SK-N-DZ (cell line): ENCODE measurements at places on chromosomes 4 and X.

DNA sequence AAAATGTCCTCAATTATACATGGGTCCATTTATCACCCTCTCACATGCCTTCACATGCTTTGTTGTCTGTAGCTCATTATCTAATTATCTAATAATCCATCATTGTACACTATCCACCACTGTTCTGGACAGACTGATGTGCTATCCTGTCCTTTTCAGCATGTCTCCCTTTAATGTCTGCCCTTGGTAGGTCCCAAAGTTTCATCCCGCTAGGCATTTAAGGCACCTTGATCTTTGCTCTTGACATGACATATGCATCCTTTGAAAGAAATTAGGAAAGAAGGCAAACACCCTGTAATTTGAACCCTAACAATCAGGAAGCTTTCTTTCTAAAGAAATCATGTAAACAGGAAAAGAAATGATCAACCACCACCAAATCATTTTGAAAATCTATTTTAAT, 5.7 kb downstream of the CHST7 start:
- DNase-seq = no peak

DNA sequence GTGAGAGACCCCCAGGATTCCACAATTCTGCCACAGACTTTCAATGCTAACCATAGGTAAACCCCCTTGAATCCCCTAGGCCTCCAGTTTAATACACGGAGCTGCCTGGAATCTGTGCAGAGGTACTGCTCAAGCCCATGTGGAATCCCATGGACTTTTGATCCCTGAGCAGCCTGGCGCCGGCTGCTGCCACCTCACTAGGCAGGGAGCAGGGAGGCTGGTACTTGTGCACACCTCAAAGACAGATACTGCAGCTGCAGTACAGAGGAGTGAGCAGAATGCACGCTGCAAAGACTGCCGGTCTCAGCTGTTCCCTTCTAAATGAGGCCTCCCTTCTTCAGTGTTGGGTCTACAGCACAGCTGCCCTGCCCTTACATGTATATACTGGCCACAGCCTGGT, 79.4 kb downstream of the RPS6KA6 start:
- DNase-seq = no peak

- DNase-seq = peak; percentile 9
These were observed 138.9 kb downstream of the DCLK2 start for GRCh38 chr4:150217192-150217591.

DNA sequence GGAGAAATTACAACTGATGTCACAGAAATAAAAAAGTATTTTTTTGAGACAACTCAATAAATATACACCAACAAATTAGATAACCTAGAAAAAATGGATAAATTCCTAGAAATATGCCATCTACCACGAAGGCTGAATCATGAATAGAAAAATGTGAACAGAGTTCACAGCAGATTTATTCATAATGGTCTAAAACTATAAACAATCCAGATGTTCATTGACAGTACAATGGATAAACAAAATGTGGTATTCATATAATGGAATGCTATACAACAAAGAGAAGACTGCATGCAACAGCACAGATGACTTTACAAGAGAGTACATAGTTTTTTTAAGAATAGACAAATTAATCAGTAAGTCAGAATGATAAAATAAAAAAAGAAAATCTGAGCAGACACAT, 55.2 kb downstream of the CLOCK start:
- no peak for DNase-seq

DNA sequence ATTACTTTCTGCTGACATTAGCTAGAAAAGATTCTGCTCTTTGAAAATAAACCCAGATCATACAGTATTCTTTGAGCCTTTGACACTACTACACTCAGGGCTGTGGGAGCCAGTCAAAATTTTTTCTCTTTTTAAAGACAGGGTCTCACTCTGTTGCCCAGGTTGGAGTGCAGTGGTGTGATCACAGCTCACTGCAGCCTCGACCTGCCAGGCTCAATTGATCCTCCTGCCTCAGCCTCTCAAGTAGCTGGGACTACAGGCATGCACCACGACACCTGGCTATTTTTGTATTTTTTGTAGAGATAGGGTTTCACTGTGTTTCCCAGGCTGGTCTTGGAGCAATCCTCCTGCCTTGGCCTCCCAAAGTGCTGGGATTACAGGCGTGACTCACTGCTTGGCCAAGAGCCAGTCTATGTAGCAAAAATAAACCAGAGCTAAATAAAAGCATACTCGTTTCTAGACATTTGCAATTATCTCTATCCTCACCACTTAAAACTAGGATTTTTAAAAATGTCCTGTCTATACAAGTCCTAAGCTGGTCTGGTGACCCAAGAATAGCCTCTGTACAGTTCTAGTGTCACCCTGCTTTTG, 43.2 kb downstream of the AKAP4 start:
- no peak for DNase-seq

DNA sequence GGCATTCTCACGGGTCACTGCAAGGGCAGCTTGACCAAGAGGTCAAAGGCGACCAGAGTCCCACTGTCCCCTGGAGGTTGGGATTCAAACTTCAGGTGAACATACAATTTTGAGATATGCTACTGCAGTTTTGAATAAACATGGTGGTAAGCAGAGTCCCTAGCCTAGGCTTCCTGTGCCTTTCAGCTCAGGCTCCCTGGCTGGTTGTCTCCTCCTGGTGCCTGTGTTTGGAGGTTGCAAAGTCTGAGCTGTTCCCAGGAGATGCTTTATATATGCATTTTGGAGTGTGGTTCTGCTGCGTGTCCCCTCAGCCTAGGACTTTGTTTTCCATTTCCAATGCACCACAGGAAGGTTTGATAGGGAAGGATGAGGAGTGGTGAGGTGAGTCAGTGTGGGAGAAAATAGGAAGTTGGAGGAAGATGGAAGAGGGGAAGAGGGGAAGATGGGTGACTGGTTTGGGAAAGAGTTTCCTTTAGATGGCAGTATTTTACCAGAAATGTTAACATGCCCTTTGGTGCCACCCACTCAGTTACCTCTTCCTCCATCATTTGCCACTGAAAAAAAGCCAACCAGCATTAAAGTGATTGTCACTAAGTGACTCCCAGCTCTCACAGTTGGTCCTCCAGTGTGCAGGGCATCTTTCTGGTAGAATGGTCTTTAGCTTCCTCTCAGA, 211.7 kb upstream of the AGTR2 start:
- no peak for DNase-seq

GRCh38 chr4:28209371-28209924, 1348.8 kb downstream of the STIM2 start:
- peak; percentile 96 for DNase-seq

DNA sequence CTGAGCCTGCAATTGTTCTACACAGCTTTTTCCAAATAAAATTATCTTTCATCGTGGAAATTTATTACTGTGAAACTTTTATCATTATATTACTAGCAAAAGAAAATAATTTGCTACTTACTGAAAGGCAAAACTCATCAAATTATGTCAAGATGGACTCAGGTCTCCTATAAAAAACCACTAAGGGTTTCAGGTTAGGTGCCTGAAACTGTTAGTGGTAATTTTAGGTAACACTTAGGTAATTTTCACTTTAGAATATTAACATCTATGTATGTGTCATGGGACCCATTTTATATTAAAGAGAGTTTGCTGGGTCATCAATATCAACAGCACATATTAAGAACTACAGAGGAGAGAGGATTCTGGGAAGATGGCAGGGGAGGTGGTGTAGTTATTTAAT, 651.5 kb downstream of the CENPC start:
- no peak for DNase-seq

- no peak for DNase-seq
These were observed 15.8 kb upstream of the RBMX start for GRCh38 chrX:136896121-136896914.

GRCh38 chr4:118012142-118012541, 22.1 kb upstream of the NDST3 start:
- no peak for DNase-seq

DNA sequence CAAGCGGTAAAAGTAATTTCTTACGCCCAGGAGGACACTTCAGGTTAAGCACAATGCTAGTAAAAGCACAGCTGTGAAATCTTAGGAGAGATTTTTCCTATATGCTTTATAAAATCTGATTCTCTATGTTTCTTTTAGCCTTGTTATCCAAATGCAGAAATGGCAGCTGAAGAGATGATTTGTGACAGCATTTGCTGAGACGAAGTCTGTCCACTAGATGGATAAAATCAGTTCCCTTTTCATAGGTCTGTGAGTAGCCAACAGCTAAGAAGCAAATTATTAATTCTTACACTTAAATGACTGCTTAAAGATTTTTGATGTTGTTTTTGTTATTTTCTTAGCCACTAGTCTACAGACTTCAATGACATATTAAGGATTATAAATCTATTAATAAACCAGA, 5.3 kb downstream of the GPM6A start:
- DNase-seq = no peak

- no peak for DNase-seq
These were observed 33.0 kb upstream of the TMEM131L start for GRCh38 chr4:153432965-153433753.
